ENCODE measurements at places on chromosomes 3 and 15.

DNA sequence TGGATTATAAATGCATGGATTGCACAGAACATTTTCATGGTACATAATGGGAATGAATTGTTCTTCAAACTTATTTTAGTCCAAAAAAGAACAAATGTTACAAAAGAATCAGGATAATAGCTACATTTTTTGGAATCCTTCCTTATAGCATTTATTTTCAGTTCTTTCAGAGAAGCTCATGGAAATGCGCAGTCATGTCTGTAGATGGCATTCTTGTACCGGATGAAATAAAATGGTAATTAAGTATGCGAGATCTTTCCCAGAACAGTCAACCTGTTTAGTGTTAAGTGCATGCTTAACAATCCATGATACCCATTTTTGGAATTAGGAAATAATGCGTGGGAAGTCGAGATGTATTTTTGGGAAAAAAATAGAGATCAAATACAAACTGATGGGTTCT is 38.2 kb upstream of the GOLGA8B start:
- no peak for DNase-seq

GRCh38 chr15:79989682-79990081 is 18.7 kb upstream of the BCL2A1 start:
- DNase-seq, result no peak

- DNase-seq, result no peak
Observed at GRCh38 chr3:76134166-76134565, 348.8 kb upstream of the ZNF717 start.

- no peak for DNase-seq
Observed at GRCh38 chr3:154301561-154301960, 22.7 kb downstream of the DHX36 start.

GRCh38 chr3:188233320-188233719 is 79.4 kb downstream of the LPP start:
- DNase-seq, result no peak

Data from NCI-H1930 (cell line).